ENCODE measurements at places on chromosomes 12 and 14.

- no peak for DNase-seq
These were observed 9.6 kb downstream of the CNOT2 start for GRCh38 chr12:70252832-70253231.

DNA sequence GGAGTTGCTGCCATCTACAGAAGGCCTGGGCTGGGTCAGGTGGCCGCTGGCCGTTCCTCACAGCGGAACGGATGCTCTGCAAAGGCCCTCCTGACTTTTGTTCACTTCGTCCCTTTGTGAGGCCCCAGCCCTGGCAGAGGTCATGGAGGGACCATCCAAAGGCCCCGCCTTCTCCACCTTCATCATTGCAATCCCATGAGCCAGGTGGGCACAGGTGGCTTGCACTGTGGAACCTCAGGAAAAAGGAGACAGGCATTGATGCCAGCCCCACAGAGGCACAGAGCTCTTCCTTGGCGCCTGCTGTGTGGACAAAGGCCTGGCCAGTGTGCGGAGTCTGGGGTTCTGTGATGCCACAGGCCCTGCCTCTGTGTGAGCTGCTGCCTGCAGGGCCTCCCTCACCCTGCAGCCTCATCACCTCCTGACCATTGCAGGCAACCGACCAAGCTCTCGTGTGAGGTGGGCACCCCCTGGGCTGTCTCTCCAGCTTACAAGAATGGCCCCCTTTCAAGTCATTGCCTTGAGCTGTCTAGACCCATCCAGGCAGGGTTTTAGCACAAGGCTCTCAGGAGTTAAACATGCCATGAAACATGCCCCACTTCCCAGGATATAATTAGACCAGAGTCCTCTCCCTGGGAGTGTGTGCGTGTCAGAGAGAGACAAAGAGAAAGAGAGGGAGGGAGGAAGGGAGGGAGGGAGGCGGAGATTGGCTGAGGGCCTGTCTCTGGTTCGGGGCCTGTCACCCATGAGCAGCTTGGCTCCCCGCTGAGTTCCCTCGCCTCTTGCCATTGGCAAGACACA lies 19.3 kb downstream of the NFKBIA start:
- DNase-seq, result no peak

GRCh38 chr12:75177997-75178396 lies 31.6 kb downstream of the KCNC2 start:
- DNase-seq, result peak; percentile 92

GRCh38 chr12:57027011-57027804 lies 10.9 kb upstream of the TAC3 start:
- DNase-seq, result no peak

GRCh38 chr14:96057738-96058137 lies 18.6 kb downstream of the C14orf132 start:
- DNase-seq, result no peak

- no peak for DNase-seq
These were observed 397.2 kb upstream of the USP15 start for GRCh38 chr12:61862986-61863385.

DNA sequence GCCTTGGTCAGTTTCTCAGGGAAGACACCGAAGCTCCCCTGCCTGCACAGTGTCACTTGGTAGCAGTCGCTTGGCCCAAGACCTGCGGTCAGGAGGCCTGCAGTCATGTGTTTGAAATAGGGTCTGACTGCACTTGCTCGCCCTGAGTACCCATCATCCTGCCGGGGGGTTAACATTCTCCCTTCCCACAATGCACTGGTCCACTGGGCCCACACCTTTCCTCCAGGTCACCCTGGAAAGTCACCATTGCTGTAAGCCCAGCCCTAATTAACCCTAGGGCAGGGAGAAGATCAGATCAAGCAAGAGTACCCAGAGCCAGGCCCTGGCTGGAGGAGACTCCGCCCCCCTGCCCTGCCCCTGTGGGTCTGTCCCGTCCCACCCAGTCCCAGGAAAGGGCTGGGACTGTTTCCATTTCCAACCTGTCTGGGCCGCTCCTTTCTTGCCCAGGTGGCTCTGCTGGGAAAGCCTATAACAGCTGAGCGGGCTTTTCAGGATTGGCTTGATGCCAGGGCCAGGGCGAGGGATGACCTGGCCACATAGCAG lies 87.1 kb downstream of the ZFP36L1 start:
- DNase-seq, result no peak

DNA sequence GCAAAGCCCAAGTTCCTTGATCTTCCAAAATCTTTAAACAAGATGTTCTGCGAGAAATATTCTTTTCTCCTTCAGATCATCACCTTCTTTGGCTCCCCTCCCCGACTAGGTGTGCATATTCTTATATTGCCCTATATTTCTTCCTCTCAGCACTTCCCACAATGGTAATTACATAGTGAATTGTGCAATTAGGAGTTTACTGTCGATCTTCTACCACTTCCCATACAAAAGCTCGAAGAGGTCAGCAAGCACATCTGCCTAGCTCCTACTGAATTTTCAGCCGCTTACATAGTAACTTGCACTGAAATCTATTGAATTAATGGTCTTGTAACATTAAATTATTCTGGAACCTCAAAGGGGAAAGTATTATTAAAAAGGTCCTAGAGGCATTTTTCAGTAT lies 16.7 kb downstream of the OSBPL8 start:
- no peak for DNase-seq

GRCh38 chr12:95269892-95270291 lies 52.3 kb downstream of the VEZT start:
- DNase-seq, result no peak

DNA sequence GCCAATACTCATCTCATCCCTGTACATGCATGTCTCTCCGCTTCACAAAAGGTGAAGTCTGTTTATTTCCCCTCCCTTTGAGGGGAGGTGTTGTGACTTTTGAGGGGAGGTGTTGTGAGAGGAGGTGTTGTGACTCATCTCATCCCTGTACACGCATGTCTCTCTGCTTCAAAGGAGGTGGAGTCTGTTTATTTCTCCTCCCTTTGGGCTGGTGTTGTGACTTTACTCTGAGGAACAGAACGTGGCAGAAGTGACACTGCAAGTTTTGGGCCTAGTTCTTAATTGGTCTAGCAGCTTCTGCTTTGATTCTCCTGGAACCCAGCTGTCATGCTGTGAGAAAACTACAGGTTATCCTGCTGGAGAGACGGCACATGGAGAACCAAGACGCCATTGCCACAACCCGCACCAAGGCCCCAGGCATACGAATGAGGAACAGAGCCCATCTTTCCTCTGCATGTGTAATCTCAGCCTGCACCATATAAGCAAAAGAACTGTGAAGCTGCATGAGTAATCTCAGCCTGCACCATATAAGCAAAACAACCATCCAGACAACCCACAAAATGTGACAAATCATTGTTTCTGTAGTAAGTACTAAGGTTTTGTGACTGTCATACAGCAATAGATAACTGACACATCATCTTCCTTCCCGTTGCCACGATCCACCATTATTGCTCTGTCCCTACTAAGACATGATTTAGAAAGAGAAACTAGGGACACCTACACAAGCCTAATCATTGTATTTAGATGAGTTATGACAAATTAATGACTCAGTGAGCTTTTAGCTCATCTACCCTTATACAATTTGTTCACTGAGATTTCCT lies 30.0 kb downstream of the GALNT4 start:
- DNase-seq, result peak; percentile 10

DNA sequence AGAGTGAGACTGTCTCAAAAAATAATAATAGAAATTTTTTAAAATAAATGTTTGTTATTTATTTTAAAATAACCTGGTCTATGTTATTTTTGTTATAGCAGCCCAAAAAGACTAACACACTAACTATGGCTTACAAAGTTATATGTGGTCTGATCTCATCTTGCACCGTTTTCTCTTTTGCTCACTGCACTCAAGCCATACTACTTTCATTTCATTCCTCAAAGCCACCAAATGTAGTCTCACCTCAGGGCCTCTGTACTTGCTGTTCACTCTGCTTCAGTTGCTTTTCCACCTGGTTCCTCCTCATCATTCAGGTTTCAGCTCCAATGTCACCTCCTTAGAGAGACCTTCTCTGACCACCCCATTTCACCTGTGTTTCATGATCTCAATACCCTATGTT lies 55.2 kb upstream of the MDM1 start:
- no peak for DNase-seq

- peak; percentile 3 for DNase-seq
These were observed 119.2 kb downstream of the TMTC2 start for GRCh38 chr12:82805812-82806497.

GRCh38 chr14:103186909-103187586 lies 63.8 kb downstream of the TNFAIP2 start:
- no peak for DNase-seq

- peak; percentile 54 for DNase-seq
These were observed 57.2 kb upstream of the ATP2A2 start for GRCh38 chr12:110223777-110224378.

- no peak for DNase-seq
These were observed 18.0 kb downstream of the TNFAIP2 start for GRCh38 chr14:103141117-103141796.

- DNase-seq, result no peak
These were observed 360.8 kb downstream of the PAWR start for GRCh38 chr12:79329933-79330332.

- DNase-seq, result no peak
These were observed 124.2 kb downstream of the DENND5B start for GRCh38 chr12:31466768-31467167.

GRCh38 chr12:52151837-52152783 lies 39.7 kb downstream of the KRT80 start:
- DNase-seq, result no peak

GRCh38 chr12:130880411-130880885 lies 8.6 kb downstream of the RAN start:
- no peak for DNase-seq

DNA sequence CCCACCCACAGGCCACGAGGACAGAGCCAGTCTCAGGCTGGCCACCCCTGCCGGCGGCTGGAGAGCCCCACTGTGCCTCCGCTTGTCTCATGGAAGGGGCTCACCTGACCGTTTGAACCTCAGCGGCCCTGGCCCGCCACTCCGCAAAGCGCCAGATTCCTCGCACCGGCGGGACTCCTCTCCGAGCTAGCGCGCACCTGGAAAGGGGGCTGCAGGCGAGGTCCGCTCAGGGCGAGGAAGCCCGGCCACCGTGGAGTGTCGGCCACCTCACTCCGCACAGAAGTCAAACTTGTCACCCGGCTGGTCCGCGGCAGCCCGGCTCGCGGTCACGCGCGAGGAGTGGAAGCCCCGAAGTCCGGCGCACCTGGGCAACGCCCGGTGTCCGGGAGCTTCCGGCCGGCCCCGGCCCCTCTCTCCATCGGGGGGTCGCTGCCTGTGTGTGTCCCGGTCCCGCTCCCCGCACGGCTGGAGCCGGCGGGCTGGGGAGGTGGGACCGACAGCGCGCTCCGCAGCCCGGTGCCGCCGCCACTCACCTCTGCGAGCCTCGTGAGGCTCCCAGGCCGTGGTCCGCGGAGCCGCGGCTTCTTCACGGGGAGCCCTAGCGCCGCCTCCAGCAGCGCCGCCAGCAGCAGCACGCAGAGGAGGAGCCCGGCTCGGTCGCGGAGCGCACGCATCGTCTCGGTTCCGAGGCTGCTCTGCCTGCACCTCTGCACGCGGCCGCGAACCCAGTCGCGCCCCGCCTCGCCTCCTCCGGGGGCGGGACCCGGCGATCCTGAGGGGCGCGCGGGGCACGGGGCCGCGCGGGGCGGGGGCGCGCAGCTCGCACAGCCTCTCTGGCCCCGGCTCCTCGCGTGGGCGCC lies at the start of gene ISM2:
ISM2 (minus strand) TSS at position 697 of the 860 bp plus-strand sequence; CDS start at position 674, 23 bp downstream.
- DNase-seq, result no peak

GRCh38 chr12:24246934-24247333 lies 297.5 kb upstream of the SOX5 start:
- no peak for DNase-seq

- no peak for DNase-seq
These were observed 59.5 kb downstream of the SLC4A8 start for GRCh38 chr12:51484119-51484518.

DNA sequence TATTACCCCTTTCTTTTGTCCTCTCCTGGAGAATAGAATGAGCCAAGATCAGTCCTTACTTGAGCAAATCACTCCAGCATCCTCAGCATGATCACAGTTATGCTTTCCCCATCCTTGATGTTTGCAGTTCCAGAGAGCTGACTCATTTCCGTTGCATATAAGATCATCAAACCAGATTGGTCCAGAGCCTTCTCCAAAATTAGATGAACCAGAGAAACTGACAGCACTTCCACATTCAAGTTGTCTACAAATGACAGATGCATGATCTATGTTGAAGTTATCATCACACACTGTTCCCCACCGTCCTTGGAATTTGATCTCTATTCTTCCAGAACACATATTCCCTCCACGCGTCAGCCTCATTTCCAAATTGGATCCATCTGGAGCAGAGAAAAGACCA lies 4.8 kb downstream of the CD163 start:
- DNase-seq, result peak; percentile 84

GRCh38 chr14:89681086-89682018 lies 264.3 kb upstream of the FOXN3 start:
- DNase-seq, result no peak

- DNase-seq, result no peak
These were observed 78.2 kb downstream of the PHLDA1 start for GRCh38 chr12:75953312-75953906.

GRCh38 chr14:58362798-58363412 lies 32.8 kb upstream of the TOMM20L start:
- no peak for DNase-seq

DNA sequence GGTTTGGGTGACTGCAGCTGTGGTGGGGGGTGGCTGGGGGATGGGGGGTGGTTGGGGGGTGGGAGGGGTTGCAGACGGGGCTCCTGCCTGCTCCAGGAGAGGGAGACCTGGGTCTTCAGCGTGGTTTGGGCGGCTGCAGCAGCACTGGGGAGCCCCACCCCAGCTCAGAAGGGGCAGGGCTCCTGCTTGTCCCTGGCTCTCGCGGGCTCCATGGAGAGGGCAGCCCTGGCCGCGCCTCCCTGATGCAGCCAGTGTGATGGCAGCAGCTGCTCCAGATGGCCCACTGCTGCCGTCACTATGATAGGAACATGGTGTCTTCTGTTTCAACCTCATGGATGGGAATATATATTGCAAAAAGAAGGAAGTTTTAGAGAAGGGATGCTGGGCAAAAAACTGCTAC lies 22.9 kb downstream of the TRHDE start:
- DNase-seq, result no peak

GRCh38 chr12:69608114-69608513 lies 2.6 kb downstream of the LRRC10 start:
- no peak for DNase-seq

DNA sequence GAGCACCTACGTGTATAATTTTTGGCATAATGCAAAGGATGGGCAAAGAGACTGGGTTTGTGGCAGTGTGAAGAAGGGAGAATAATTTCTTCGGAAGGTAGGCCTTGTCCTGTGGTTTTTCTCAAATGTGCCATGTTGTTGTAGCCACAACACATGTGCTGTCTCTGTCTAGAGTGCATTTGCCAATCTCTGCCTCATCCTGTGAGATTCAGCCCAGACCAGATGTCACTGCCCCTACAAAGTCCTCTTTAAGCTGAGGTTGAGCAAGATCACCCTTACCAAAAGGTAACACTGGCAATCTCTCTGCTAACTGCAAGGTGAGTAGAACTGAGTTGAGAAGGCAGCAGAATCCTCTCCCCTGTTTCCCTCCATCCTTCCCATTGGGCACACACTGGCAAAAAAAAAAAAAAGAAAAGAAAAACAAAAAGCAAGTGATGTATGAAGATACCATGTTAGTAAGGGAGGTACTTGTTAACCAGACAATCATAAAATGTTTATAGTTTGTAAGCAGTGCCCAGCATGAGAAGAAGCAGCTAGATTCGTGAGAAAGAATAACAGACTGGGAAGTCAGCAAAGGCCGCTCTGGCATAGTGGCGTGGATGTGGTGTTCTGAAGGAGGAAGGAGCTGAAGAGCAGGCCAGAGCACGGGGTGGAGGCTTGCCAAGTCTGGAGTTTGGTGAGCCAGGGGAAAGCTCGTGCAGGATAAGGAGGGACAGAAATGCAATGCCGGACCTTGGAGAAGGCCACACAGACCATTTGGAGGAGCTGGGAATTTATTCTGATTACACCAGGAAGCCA lies 18.9 kb downstream of the DYRK2 start:
- DNase-seq, result no peak
